ENCODE measurements at places on chromosomes 4 and X.

- no peak for DNase-seq
Observed at GRCh38 chrX:113950081-113950678, 633.7 kb upstream of the HTR2C start.

- DNase-seq = no peak
Observed at GRCh38 chr4:87532907-87533306, 3.7 kb upstream of the SPARCL1 start.

GRCh38 chrX:41526925-41527324, 79.8 kb downstream of the NYX start:
- no peak for DNase-seq

GRCh38 chr4:19806865-19807264, 444.8 kb upstream of the SLIT2 start:
- DNase-seq = no peak

- no peak for DNase-seq
Observed at GRCh38 chr4:176107695-176108094, 42.1 kb downstream of the WDR17 start.

DNA sequence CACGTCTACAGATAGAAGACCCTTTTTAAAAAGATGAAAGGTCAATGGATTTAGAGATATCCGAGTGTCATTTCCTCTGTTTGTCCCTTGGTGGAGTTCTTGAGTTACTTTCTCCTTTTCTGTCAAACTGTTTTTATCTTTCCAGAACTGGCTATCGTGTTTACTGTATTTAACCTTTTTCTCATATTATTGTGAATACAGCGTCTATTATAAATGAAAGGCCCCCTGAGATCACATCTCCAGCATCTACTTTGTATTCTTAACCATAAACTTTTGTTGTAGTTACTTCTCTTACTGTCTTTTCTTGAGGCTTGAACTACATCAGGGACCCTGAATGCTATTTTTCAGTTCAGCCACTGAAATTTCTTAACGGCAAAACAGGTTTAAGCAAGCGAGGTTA, 4.0 kb upstream of the PCDH7 start:
- no peak for DNase-seq

GRCh38 chr4:24824720-24825119, 29.3 kb downstream of the SOD3 start:
- no peak for DNase-seq

GRCh38 chrX:107454302-107454701, 4.8 kb downstream of the FRMPD3 start:
- DNase-seq = no peak

DNA sequence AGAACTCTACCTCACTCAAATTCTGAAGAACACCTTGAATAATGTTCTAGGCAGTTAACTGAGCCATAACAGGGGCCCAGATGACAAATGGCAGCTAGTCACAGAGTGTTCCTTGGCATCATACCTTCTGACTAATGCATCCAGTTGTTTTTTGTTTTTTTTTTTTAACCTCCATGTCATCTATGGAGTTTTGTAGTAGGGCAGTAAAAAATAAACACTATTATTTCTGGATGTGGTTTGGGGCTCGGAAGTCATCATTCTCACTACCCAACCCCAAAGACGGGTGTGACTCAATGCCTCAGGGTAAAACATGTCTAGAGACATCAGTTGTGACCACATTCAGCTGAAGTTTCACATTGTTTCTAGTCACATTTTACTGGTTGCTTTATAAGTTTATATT, 31.2 kb upstream of the MCF2 start:
- no peak for DNase-seq

- no peak for DNase-seq
Observed at GRCh38 chrX:83759872-83760271, 101.1 kb upstream of the CYLC1 start.

DNA sequence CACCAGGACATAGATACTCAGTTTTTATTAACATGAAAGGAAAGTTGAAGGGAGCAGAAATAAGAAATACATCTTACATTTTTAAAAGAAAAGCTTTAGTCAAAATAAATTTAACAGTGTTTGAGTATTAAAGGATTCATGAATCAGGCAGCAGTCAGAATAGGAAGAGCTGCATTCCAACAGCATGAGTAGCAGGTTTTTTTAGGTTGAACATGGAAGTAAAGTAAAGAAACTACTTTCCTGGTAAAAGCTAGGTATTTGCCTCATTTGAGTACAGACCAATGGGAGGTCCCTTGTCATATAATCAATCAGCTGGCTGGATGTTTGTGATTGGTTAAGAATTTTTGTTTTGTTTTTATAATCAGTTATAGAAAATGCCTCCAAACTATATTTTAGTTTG, 645.9 kb upstream of the INTU start:
- DNase-seq = no peak

DNA sequence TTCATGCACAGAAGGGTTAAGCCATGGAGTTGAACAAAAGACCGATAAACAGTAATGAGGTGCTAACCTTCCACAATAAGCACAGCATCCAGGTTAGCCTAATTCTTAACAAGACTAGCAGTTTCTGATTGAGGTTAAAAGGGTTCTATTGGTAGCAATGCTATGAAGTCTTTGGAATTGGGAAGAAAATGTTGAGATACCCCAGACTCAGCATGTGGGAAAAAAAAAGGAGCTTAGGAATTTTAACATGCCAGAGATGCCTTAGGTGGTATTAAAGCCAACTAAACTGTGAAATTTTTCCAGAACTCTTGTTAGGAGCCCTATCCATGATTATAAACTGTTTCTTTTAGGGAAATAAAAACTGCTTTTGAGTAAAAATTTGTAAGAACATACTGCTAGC, 391.7 kb downstream of the GABRG1 start:
- no peak for DNase-seq

GRCh38 chr4:140718241-140718952, 37.8 kb downstream of the TBC1D9 start:
- no peak for DNase-seq

DNA sequence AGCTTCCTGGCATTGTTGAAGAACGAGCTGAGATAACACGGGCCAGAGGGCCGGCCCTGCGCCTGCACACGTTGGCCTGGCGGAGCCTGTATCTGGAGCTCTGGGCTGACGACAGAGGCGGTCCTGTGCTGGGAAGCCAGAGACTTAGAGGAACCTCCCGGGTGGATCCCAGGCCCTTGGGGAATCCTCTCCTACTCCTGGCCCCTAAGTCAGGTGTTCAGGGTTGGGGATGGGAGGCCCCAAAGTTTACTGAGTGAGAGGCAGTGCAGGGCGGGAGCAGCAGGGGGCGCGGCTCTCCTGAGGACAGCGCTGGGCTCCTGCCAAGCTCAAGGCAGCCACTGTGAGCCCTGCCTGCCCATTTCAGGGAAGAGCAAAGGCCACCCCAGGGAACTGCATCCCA, 2.5 kb upstream of the HTRA3 start:
- DNase-seq = peak; percentile 67

GRCh38 chrX:55111578-55112254, 22.9 kb downstream of the PAGE2 start:
- no peak for DNase-seq

DNA sequence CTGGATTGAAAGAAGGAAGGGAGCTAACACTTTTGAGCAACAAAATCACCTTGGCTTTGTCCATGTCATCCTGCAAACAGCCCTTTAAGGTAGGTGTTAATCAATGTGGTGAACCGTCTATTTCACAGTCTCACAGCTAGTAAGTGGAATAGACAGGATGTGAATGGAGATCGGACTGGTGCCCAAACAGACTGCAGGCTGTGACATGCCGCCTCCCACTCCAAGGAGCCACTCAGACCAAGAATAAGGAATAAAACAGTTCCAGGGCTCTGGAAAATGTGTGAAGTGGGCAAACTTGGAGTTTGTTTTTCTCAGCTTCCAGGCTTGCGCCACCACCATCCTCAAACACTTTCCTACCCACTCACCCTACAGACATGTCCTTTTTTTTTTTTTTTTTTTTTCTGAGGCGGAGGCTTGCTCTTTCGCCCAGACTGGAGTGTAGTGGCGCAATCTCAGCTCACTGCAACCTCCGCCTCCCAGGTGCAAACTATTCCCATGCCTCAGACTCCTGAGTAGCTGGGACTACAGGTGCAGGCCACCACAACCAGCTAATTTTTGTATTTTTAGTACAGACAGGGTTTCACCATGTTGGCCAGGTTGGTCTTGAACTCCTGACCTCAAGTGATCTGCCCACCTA, 57.7 kb upstream of the SEC24B start:
- DNase-seq = no peak

DNA sequence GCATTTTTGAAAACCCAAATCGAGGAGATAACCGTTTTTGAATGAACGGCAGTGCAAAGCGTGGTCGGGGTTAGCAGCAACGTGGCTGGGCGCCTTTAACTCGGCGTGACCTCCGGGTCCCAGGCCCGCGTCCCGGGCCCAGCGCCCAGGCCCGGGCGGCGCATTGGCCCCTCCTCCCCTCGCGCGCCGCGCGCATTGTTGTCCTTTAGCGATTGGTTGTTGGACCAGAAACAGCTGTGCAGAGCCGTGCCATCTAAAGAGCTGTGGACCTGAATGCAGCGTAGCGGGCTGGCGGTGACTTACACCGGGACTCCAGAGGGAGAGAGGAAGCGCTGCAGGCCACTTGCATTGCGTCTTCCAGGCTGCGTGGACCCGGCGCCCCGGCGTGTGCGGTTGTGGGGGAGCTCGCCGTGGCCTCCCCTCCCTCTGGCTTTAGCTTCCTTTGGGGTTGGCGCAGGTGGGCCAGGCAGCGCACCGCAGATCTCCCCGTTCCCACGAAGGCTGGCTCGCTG, at the start of gene STOX2:
Gene STOX2 (plus strand): TSS at position 227 of the 512 bp plus-strand sequence. CDS start 1,484 bp downstream, outside the sequence.
- DNase-seq = peak; percentile 69

DNA sequence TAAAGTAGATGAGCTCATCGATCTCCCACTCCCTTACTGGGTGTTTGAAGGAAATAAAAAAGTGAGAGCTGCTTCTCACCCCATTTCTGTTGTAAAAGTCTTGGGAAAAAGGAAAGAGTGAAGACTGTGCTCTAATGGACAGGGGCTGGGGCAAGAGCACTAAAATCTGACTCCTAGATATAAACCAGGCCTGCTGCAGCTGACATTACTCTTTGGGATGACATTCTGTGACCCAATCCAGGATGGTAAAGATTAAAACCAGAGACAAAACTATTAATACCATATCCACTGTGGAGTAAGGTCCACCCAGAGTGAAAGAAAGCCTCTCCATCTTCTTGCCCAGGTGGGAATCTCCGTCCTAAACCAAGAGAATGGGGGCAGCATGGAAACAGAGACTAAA, 20.1 kb upstream of the NEUROG2 start:
- no peak for DNase-seq

DNA sequence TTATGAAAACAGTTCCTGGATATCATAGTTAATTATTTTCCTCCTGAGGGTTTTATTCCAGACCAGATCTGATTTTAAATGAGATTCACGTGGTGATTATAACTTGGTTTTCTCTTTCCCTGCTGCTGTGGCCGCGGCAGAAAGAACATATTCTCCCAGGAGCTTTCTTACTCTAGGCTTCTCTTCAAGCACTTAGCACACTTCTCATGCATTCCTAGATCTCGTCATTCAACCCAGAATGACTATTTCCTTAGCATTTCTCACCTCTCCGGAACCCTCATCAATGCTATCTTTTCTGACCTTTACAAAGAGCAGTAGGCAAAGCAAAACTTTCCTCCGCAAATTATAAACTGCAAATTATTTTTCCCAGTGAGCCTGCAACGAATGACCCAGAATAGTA, 122.9 kb downstream of the GPAT3 start:
- DNase-seq = no peak

GRCh38 chr4:53040459-53040815, 178.3 kb downstream of the RASL11B start:
- DNase-seq = no peak

- no peak for DNase-seq
Observed at GRCh38 chrX:104641176-104641575, 75.2 kb downstream of the IL1RAPL2 start.

GRCh38 chr4:98546910-98547594, 111.4 kb downstream of the TSPAN5 start:
- DNase-seq = no peak

GRCh38 chr4:151865744-151866591, 105.2 kb upstream of the GATB start:
- no peak for DNase-seq

- DNase-seq = no peak
Observed at GRCh38 chr4:1178300-1179088, 6.1 kb upstream of the SPON2 start.

- no peak for DNase-seq
Observed at GRCh38 chr4:109728385-109728784, 1.5 kb downstream of the PLA2G12A start.

DNA sequence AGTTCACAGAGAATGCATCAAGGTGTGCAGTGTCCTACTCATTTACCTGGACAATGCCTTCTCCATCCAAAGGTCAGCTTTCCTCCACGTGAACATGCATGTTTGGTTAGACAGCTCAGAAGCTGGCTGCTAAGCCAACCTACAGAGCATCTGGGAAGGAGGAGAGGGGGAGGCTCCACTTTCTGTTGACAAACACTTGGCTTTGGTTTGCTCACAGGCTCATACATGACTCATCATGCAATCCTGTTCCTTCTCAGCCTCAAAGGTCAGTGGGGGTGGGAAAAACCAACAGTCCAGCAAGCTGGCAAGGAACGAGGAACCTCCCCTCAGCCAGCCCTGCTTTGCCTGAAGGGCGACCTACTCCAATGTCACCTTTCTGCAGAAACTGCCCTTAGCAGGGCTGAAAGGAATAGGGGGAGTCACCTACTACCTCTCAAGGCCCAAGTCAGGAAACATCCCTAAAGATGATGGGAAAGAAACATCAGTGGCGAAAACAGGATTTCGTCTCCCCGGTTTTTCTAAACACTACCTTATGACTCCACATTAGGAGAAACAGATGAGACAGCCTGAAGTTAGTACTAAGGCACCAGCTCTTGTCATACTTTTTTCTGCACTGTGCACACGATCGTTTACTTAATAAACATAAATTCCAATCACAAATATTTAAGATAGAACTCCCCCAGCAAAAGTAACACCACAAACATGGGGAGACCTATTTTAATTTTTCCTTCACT, 37.9 kb downstream of the RELL1 start:
- peak; percentile 74 for DNase-seq

DNA sequence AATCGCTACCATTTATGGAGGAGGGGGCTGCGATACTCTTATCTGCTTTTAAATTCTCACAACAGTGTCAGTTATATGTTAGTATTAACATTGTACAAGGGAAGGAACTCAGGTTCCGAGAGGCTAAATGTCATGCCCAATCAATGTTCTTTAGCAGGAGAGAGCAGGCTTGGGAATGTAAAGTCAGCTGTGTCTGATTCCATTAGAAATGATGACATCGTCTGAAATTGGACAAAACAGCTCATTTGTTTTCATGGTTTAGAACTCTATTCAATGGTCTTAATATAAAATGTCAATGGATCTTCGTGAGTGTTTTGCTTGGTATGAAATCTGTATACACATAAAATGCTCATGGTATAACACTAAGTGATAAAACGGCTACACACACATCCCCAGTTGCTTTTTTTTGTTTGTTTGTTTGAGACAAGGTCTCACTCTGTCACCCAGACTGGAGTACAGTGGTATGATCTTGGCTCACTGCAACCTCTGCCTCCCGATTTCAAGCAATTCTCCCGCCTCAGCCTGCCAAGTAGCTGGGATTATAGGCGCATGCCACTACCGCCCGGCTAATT, 11.9 kb upstream of the SH3KBP1 start:
- DNase-seq = no peak

DNA sequence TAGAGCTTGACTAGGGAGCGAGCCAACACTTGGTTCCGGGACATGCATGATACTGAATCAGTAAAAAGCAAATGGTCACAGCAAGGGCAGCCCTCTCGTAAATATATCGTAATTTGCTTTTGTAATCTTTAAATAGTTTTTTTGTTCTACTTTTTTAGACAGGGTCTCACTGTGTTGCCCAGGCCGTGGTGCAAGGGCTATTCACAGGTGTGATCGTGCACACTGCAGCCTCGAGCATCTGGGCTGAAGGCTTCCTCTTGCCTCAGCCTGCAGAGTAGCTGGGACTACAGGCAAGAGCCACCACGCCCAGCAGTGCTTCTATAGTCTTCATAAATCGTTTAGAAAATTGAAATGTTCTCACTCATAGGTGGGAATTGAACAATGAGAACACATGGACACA, 309.7 kb downstream of the TENM3 start:
- no peak for DNase-seq

Data from transverse colon (tissue), 4 donors.